ENCODE measurements at places on chromosomes 4 and X. TPM values are rescaled to one million over a fixed set of nuclear protein-coding genes. Genes with fewer than 3 reads are reported as not detected.
A peak's percentile ranks its signal among the peaks of the same experiment; 100 is the strongest.

- peak; percentile 51 for DNase-seq
Observed at GRCh38 chr4:1720163-1720983, 750 bp downstream of the TMEM129 start.

GRCh38 chr4:14771504-14772175 is 230.6 kb upstream of the CPEB2 start:
- no peak for DNase-seq

- DNase-seq: no peak
Observed at GRCh38 chr4:53450773-53451172, 73.3 kb downstream of the FIP1L1 start.

DNA sequence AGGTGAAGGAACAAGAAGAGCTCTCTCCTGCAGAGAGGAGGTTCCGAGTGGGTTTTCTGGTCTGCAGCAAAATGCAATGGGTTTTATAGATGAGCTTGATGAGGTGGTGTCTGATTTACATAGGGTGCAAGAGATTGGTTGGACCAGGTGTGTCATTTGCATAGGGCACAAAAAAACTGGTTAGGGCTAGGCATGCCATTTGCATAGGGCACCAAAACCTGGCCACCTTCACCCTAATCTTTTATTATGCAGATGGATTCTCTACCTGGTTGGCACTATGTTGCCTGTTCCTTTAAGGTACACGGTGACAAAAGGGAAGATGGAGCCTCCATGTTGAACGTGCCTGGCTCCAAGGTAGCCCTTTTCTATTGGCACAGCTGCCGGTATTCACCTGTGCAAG is 94.5 kb upstream of the PRKX start:
- no peak for DNase-seq

- no peak for DNase-seq
Observed at GRCh38 chrX:18294893-18295292, 59.6 kb downstream of the SCML2 start.

- DNase-seq: no peak
Observed at GRCh38 chr4:84176016-84176415, 323.1 kb downstream of the NKX6-1 start.

- no peak for DNase-seq
Observed at GRCh38 chr4:87235020-87235671, 14.7 kb upstream of the KLHL8 start.

DNA sequence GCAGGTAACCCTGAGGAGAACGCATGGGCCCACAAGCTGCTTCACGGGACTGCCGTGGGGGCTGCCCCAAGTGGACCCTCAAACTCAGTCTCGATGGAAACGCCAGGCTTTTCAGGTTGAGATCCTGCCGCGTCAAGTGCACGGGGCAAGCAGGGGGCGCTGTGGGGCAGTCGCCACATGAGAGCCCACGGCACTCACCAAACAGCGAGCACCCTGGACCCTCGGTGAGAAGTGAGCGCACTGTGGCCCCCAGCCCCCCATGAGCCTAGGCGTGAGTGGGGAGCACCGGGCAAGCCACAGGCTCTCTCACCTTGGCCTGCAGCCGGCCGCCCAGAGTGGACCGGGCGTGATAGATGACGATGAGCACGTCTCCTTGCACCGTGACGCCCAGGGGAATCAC is 50.9 kb upstream of the CPLX1 start:
- DNase-seq: no peak

- DNase-seq: no peak
Observed at GRCh38 chr4:38539501-38539900, 124.5 kb upstream of the KLF3 start.

- DNase-seq: no peak
Observed at GRCh38 chr4:167717495-167717894, 374.8 kb upstream of the ANXA10 start.

GRCh38 chrX:136106920-136107528 is 40.3 kb upstream of the FHL1 start:
- DNase-seq: peak; percentile 11

MAPK10 gene
- total RNA-seq: not detected

TIGD4 gene
- 0.11 TPM for total RNA-seq

TMEM156 gene
- total RNA-seq: 33.7 TPM

GYPA gene
- not detected for total RNA-seq

BOD1L1 gene
- total RNA-seq: 17.5 TPM

MAMLD1 gene
- 12.3 TPM for total RNA-seq
